CD4-positive, alpha-beta T cell treated with Interleukin-12 subunit alpha and Interleukin-12 subunit beta, for 1 hour (primary cell): ENCODE measurements at places on chromosomes 16 and 17.

DNA sequence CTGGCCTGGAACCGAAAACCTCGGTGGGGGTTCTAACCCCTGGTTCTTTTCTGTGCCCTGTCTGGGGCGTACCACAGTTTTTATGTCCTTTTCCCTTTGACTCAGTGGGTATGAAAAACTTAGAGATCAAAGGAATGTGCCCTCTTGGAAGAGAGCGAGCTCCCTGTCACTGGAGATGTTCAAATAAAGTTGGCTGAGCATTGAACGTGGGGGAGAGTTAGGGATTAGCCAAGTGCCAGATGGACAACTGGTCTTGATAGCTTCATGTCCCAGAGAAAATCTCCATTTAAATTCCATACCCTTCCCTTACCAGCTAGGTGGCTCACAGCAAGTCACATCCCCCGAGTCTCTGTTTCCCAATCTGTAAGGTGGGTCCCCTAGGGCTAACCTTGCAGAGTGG is 9.5 kb downstream of the ADGRG1 start:
- DNase-seq: no peak

DNA sequence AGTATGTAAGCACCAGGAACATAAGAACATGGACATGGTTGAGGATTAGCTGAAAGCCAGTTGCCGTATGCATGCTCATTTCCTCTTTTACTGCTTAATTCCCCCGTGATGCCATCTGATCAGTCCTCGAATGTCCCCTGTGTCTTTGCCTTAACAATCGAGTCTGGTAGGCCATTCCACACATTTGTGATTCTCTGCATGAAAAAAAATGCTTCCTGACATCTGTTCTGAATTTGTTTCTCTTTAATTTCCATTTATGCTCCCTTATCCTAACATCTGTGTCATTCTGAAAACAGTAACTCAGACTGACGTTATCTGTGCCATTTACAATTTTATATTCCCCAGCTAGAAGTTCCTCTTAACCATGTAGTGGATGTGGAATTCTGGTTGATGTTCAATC is 158.2 kb upstream of the TOX3 start:
- no peak for DNase-seq

DNA sequence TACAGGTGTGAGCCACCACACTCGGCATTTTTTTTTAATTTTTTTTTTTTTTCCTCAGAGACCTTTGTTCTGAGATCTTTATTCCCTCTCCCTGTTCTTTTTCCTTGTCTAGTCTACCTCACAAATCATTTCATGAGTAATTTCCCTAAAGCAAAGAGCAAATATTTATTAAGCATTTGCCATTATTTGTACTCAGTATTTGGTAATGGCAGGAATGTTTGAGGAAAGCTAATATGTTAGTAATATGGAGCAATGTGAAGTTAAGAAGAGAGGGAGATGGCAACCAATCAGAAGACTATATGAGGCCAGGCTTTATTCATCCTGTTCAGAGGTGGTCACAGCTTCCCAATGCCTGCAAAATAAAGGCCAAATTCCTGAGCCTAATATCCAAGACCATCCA is 13.3 kb downstream of the CENPV start:
- DNase-seq: no peak

- DNase-seq: peak; percentile 23
Measured at GRCh38 chr16:30076276-30076791, 540 bp downstream of the PPP4C start.
